Uterus (tissue), 4 donors: ENCODE measurements at places on chromosomes 5 and 9. TPM values are rescaled to one million over a fixed set of nuclear protein-coding genes. Genes with fewer than 3 reads are reported as not detected.

GRCh38 chr5:136251502-136252169 lies 58.7 kb upstream of the SMIM32 start:
- H3K27me3 ChIP-seq: no peaks in the 10 kb centered on the region
- H3K36me3 ChIP-seq: no peaks in the 10 kb centered on the region
- DNase-seq: no peak
- H3K4me3 ChIP-seq: no peak overlapping the region

GRCh38 chr5:86979811-86980411 lies 287.8 kb upstream of the RASA1 start:
- no peaks in the 10 kb centered on the region for H3K36me3 ChIP-seq
- H3K27ac ChIP-seq: no peak overlapping the region
- H3K4me3 ChIP-seq: no peak overlapping the region
- no peaks in the 10 kb centered on the region for H3K27me3 ChIP-seq
- no peak for DNase-seq

GRCh38 chr9:99092643-99093491 lies 12.0 kb upstream of the TGFBR1 start:
- H3K4me3 ChIP-seq: no peak overlapping the region
- H3K36me3 ChIP-seq: no peaks in the 10 kb centered on the region
- no peaks in the 10 kb centered on the region for H3K4me1 ChIP-seq
- H3K27me3 ChIP-seq: no peaks in the 10 kb centered on the region
- no peak overlapping the region for H3K27ac ChIP-seq

The PPP3R2 gene
- 0.07 TPM for total RNA-seq

- no peaks in the 10 kb centered on the region for H3K36me3 ChIP-seq
- H3K4me1 ChIP-seq: no peaks in the 10 kb centered on the region
- DNase-seq: no peak
- H3K27me3 ChIP-seq: no peaks in the 10 kb centered on the region
- no peak overlapping the region for H3K27ac ChIP-seq
Observed at GRCh38 chr9:105331755-105332154, 87.3 kb downstream of the SLC44A1 start.

DNA sequence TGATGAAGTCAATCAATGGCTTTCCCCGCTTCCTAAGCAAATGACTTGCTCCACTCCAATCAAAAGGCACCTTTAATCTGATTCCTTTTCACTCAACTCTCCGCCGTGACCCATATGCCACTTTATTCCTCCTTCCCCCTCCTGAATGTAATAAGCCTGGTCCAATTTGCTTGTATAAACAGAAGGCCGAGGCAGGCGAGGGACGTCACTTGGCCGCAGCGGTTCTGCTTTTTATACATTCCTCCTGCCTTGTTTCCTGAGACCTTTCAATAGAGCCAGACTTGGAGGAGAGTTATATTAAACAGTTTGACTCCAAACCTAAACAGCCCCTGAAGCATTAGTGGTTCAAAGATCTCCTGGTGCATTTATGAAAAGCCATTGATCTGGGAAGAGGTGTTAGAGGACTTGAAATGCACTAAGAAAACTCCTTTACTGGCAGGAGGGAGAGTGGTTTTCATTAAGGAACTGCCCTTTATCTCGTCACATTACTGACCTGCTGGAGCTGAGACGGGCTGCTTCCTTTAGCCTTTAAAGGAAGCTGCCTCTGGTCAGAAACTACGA lies 273.4 kb downstream of the SLIT3 start:
- no peaks in the 10 kb centered on the region for H3K27me3 ChIP-seq
- H3K36me3 ChIP-seq: no peaks in the 10 kb centered on the region
- no peak overlapping the region for H3K27ac ChIP-seq
- no peaks in the 10 kb centered on the region for H3K4me1 ChIP-seq

DNA sequence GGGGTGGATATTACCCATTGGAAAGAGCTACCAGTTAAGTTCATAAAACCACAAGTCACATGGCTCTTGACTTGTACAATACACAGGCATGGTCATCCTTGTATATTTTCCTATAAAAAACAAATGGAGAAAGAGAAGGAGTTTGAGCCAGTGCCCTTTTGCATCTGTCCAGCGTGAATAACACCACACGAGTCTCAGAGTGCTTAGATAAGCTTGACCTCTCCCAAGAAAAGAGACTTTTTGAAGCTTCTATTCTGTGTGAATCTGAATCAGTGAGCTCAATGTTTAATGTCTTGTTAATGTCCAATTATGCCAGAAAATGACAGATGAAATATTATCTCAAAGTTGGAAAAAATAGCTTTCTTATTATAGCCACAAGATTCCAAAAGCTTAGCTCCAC lies 30.9 kb upstream of the LPAR1 start:
- H3K27me3 ChIP-seq: no peaks in the 10 kb centered on the region
- peak overlapping the region; percentile 72 for H3K27ac ChIP-seq
- H3K36me3 ChIP-seq: no peaks in the 10 kb centered on the region
- H3K4me1 ChIP-seq: no peaks in the 10 kb centered on the region
- DNase-seq: no peak
- no peak overlapping the region for H3K4me3 ChIP-seq

The REEP2 gene
- 0.77 TPM for total RNA-seq

The QSOX2 gene
- total RNA-seq: 5.6 TPM

The SPATA31A3 gene
- total RNA-seq: not detected

DNA sequence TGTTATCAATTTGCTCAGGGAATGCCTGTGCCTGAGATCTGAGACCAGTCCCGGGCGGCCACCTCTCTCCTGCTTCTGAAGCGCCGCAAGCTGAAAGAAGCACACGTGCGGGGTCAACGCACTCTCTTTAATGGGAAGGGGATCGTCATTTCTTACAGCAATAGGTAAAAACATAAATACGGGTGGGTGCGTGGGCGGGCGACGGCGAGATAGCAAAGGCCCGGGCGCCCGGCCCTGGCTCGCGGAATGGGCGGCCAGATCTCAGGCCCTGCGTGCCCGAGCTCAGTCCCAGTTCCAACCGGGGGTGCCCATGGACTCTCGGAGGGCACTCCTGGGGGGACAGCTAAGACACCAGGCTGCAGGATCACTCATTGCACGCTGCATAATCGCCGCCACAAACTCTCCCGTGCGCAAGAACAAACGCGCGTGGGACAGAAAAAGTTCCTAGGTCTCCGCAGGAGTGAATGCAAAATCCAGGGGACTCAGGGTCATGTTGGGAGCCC lies 3.0 kb downstream of the NKX2-5 start:
- H3K36me3 ChIP-seq: no peaks in the 10 kb centered on the region
- H3K4me1 ChIP-seq: peaks cover 16% of the 10 kb centered on the region
- H3K27me3 ChIP-seq: peaks cover 79% of the 10 kb centered on the region
- no peak overlapping the region for H3K4me3 ChIP-seq

DNA sequence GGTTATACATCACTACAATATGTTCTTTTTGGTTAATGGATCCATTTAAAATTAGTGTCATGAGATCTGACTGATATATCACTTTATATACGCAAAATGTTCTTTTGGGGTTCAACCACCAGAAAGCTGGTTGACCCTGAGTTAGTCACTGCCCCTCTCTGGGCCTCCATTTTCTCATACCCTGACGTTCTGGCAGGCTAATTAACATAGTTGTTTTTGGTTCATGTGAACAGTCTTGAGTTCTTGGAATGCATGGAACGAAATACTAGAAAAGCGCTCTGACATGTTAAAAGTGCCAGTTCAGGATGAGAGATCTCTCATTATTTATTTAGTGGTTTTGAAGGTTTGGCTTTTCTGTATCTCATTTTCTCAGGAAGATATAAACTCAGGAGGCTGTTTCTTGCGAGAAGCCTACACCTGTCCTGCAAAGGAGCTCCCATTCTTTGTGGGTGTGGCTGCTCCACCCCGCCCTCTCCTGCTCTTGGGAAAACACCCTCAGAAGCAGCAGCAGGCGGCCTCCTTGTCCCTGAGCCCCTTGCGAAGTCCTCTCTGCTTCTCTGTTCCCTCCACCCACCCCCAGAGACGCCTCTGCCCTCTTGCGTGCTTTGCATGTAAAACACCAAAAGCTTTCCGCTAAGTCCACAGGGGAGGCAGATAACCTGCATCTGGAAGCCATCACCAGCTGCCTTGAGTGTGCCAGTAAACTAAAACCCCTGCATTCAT lies 302.4 kb upstream of the PANK3 start:
- no peaks in the 10 kb centered on the region for H3K36me3 ChIP-seq
- H3K4me3 ChIP-seq: no peak overlapping the region
- H3K27ac ChIP-seq: no peak overlapping the region

The TAF11L5 gene
- not detected for total RNA-seq

DNA sequence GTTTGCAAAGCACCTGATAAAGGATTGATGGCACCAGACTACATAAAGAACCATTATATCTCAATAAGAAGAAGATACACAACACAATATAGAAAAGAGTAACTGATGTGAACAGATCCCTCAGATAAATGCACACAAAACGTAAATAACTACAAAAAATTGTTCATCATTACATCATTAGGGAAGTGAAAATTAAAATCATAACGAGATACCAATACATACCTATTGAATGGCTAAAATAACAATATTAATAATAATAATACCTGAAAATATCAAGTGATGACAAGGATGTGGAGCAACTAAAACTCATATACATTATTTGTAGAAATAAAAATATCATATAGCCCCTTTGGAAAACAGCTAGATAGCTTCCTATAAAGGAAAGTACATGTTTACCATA lies 469.5 kb downstream of the DMRTA1 start:
- no peaks in the 10 kb centered on the region for H3K36me3 ChIP-seq
- DNase-seq: no peak
- no peak overlapping the region for H3K27ac ChIP-seq

DNA sequence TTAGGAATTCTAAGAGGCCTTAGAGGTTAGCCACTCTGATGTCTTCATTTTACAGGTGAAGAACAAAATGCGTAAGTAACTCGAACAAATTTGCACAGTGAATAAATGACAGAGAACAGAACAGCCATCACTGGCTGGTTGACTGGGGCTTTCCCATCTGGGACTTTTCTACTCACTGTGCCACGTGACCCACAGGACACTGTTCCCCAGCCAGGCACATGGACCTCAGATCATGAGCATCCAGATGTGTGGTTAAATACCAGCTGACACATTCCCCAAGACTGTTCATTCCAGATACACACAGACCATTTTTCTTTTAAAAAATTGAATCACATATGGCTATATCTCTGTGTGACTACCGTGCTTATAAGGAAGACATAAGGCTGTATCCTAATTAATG lies 25.8 kb upstream of the MED10 start:
- no peaks in the 10 kb centered on the region for H3K4me1 ChIP-seq
- H3K27me3 ChIP-seq: no peaks in the 10 kb centered on the region
- no peak overlapping the region for H3K4me3 ChIP-seq
- no peaks in the 10 kb centered on the region for H3K36me3 ChIP-seq

DNA sequence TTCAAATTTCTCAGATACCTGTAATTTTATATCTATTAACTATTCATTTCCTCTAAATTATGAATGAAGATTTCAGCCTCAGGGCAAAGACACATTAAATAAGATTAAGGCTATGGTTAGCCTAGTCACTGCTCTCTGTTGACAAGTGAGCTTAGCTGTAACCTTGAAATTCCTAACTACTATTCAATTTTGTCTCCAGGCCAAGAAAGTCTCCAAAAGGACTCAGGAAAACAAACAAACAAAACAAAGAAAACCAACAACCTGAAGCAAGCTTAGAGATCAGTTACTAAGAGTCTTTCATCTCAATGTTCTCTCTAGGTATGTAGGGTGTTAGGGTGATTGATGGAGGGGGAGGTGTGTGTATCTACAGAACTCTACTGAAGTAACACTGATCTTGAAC lies 9.6 kb upstream of the CTNNAL1 start:
- no peaks in the 10 kb centered on the region for H3K36me3 ChIP-seq
- DNase-seq: no peak
- no peaks in the 10 kb centered on the region for H3K4me1 ChIP-seq
- no peak overlapping the region for H3K4me3 ChIP-seq
- H3K27ac ChIP-seq: no peak overlapping the region
- no peaks in the 10 kb centered on the region for H3K27me3 ChIP-seq

- H3K36me3 ChIP-seq: no peaks in the 10 kb centered on the region
- no peak overlapping the region for H3K4me3 ChIP-seq
- H3K27me3 ChIP-seq: no peaks in the 10 kb centered on the region
- no peaks in the 10 kb centered on the region for H3K4me1 ChIP-seq
- H3K27ac ChIP-seq: no peak overlapping the region
Observed at GRCh38 chr5:170475294-170476000, 28.4 kb upstream of the KCNIP1 start.

The PCDHB2 gene
- total RNA-seq: 8.4 TPM

The GMCL2 gene
- total RNA-seq: not detected

The NR2F1 gene
- 55.0 TPM for total RNA-seq

DNA sequence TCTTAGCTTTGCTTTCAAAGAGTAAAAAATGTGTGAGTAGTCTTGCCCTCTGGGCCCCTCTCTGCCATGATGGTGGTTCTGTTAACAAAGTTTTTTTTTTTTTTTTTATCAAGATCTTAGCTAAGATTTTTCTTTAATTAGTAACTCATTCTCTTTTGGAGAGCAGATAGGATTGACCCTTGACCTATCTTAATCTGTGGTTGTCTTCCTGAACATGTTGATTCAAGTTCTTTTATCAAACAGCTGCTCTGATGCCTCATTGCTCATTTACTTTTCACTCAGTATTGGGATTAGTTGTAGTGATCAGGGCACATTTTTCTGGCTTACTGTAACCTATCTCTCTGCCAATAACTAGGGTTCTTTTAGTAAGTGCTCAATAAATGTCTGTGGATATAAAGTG lies 106.3 kb downstream of the PCSK5 start:
- H3K4me1 ChIP-seq: no peaks in the 10 kb centered on the region
- H3K36me3 ChIP-seq: no peaks in the 10 kb centered on the region
- H3K27me3 ChIP-seq: no peaks in the 10 kb centered on the region
- H3K4me3 ChIP-seq: no peak overlapping the region

The OBP2B gene
- not detected for total RNA-seq

- H3K4me1 ChIP-seq: peaks cover 33% of the 10 kb centered on the region
- DNase-seq: no peak
- H3K4me3 ChIP-seq: no peak overlapping the region
Observed at GRCh38 chr5:150612405-150612804, 28.1 kb upstream of the SYNPO start.

GRCh38 chr9:72907421-72907820 lies 45.4 kb downstream of the ALDH1A1 start:
- H3K27me3 ChIP-seq: no peaks in the 10 kb centered on the region
- peak overlapping the region; percentile 1 for H3K27ac ChIP-seq
- DNase-seq: no peak
- H3K36me3 ChIP-seq: no peaks in the 10 kb centered on the region
- no peak overlapping the region for H3K4me3 ChIP-seq

The SPINK6 gene
- not detected for total RNA-seq

DNA sequence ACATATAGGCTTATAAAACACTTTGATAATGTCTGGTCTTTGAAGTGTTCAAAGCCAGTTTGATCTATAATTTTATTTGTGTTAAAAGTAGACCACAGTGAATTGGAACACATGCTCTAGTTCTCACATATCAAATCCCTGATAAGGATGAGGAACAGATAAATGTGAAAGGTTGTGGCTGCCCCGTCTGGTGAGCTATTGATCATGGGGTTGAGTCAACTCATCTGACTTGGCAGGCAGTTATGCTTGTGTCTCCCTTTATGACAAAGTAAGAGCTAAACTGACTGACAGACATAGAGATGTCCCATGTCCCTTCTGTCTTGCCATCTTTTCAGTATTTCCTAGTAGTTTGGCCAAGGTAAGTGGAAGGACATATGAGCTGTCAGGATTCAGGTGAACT lies 2.9 kb upstream of the ERMP1 start:
- DNase-seq: no peak
- no peak overlapping the region for H3K4me3 ChIP-seq
- peaks cover 9% of the 10 kb centered on the region for H3K4me1 ChIP-seq
- no peaks in the 10 kb centered on the region for H3K27me3 ChIP-seq
- no peaks in the 10 kb centered on the region for H3K36me3 ChIP-seq
